ENCODE measurements at places on chromosomes 12 and 14. TPM values are rescaled to one million over a fixed set of nuclear protein-coding genes. Genes with fewer than 3 reads are reported as not detected.

DNA sequence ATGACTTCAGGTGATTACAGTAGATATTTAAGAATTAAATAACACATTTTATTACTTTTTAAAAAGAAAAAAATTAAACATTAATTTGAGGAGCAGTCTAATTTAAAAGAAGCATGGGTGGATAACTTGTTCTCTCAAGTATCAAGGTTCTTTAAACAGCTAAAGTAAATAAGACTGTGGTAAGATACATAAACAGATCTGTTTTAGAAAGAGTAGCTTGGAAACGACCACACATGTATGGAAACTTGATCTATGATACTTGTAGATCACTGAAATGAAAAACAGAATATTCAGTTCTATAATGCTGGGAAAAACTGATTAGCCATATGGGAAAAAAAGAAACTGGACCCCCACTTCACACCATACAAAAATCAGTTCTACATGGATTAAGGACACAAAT is 36.0 kb downstream of the TC2N start:
- DNase-seq: no peak

- no peak for DNase-seq
Measured at GRCh38 chr14:49363821-49364751, 222.1 kb downstream of the RPS29 start.

DNA sequence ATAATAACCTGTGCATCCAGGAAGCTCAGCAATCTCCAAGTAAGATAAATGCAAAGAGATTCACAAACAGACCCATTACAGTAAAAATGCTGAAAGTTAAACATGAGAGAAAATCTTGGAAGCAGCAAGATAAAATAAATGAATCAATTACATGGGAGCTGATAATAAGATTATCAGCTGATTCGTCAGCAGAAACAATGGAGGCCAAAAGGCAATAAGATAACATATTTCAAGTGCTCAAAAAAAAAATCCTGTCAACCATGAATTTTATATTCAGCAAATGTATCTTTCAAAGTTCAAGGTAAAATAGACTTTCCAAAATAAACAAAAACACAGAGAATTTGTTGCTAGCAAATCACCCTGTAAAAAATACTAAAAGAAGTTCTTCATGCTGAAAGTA is 36.4 kb upstream of the MBIP start:
- DNase-seq: no peak

Gene KRT85
- not detected for polyA plus RNA-seq

Gene ARHGAP9
- polyA plus RNA-seq: 0.48 TPM

Gene RERG
- polyA plus RNA-seq: not detected

Data from GM23248 (cell line).